Stimulated activated CD8-positive, alpha-beta memory T cell treated with anti-CD3 and anti-CD28 coated beads, Interleukin-4, amount 100 ng/mL, for 24 hours (primary cell): ENCODE measurements at places on chromosomes 11 and 22.

DNA sequence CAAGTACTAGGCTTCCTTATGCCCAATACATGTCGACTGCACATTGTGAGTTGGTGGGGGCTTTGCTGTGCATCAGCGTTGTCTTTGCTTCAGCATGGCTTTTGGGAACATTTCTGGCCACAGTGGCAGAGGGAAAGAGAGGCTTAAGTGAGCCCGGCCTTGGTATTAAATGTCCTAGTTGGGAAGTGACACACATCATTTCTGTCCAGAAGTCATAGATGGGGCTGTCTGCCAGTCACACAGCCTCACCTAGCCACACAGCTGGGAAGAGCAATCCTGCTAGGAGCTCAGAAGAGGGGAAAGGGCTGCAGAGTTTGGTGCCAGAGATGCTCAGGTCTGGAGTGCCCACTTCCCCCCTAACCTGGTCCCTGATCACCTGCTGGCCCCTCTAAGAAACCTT, 27.6 kb downstream of the TREH start:
- DNase-seq: no peak

DNA sequence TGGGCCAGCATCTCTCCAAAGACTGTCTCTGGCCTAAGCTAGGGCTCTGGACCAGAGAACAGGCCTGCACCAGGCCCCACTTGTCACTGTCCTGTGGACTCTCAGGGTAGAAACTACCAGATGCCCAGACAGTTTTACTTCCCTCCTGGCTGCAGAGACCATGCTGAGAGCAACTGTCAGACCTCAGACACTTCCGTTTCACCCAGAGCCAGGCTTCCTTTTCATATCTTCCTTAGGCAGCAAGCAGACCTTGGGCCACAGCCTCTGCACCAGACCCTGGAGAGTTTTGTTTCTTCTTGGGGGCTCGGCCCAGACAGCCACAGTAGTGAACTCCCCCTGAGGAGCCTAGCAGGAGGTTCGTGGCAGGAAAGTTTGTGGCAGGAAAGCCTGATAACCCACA, 12.1 kb upstream of the FCHSD2 start:
- no peak for DNase-seq

GRCh38 chr11:97973352-97973857, 1047.3 kb upstream of the CNTN5 start:
- no peak for DNase-seq

- no peak for DNase-seq
Measured at GRCh38 chr22:30941363-30941740, 27.2 kb downstream of the MORC2 start.

- DNase-seq: no peak
Measured at GRCh38 chr11:119793335-119793984, 64.5 kb upstream of the NECTIN1 start.

GRCh38 chr22:46861468-46862367, 99.3 kb downstream of the TBC1D22A start:
- no peak for DNase-seq

DNA sequence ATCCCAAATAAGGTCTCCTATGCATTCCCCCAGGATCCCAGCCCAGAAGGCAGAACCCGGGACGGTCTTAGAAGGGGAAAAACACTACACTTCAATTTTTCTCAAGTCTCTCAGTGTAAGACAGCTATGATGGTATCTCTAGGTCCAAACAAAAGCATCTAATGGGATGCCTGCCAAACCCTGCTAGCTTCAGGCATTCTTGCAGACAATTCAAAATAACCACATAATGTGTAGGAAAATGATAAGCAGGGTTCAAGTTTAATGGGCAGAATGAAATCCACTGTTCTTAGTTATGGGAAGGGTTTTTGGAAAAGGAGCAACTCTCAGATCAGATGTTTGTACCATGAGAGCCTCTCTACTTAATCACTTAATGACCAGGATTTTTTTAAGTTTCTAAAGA, 119.8 kb upstream of the ANO1 start:
- DNase-seq: no peak

DNA sequence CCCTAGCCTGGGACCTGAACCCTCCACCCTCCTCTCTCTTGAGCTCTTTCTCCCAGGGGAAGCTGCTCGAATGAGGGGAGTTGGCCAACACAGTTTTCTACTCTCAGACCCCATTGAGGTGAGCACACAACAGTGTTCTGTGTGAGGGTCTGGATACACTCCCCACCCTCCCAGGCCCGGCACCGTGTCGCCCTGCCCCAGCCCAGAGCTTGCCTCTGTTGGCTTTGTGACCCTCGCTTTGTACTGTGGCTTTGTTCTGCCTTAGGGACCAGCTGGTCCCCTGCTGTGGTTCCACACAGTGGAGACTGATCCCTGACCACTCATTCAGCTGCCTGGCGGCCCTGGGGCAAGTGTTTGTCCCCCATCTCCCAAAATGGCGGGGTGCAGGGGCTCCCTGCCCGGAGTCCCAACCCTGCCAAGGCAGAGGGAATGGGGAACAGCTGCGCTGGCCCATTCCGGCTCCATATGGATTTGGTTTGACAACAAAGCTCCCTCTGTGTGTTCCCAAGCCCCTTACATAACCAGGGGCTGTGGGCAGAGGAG, 8.3 kb downstream of the ST3GAL4 start:
- no peak for DNase-seq

DNA sequence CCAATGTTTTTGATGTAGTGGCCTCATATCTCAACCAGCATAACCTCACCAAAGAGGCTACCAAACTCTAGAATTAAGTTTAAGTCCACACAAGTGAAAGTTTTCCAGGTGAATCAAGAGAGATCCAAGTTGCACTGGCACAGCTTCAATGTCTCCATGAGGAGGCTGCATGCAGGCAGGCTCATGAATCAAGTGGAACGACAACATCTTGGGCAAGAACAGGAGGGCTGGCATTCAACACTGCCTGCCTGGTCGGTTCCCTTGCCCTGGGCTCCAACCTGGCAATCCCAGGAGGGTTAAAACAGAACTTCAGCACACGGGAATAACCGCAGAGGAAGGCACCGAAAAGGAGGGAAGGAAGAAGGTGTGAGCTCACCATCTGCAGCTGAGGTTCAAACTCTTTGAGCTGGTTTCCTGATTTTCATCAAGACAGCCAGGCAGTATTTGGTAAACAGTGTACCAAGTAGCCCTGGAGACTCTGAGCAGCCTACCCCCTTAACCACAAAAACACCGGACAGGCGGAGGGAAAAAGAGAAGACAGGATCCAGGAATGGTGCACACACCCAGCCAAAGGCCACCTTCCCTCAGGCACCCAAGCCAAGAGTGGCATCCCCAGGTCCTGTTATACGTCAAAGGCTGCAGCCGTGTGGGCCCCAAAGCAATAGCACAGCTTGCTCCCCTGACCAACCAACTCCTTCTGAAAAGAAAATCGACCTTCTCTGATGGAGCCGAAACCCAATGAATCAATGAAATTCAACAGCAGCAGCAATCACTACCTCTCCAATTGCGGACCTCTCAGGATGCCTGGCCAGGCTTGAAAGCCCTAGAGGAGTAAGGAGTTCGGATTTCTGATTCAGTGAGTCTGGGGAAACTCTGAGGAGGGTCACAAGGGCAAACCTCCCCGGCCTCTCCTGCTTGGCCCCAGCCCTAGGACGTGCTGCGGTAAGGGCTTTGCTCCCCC, 1.3 kb downstream of the PACSIN2 start:
- no peak for DNase-seq

GRCh38 chr11:112634995-112635737, 326.1 kb upstream of the NCAM1 start:
- DNase-seq: no peak

DNA sequence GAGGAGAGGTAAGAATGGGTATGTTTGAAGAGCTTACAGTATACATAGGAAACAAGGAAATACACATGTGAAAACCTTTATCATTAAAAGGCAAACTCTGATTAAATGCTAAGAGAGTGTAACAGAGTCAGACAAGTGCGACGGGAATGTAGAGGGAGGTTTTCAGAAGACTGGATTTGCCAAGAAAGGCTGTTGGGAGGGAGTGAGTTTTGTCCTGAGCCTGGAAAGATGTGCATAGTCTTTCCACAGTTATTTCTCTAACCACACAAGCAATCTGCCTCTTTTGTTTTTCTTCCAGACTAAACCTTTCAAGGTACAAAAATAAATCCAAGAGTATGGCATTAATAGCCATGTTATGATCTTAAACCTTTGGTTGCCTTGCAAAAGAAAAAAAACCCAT, 170.9 kb downstream of the KIRREL3 start:
- no peak for DNase-seq

DNA sequence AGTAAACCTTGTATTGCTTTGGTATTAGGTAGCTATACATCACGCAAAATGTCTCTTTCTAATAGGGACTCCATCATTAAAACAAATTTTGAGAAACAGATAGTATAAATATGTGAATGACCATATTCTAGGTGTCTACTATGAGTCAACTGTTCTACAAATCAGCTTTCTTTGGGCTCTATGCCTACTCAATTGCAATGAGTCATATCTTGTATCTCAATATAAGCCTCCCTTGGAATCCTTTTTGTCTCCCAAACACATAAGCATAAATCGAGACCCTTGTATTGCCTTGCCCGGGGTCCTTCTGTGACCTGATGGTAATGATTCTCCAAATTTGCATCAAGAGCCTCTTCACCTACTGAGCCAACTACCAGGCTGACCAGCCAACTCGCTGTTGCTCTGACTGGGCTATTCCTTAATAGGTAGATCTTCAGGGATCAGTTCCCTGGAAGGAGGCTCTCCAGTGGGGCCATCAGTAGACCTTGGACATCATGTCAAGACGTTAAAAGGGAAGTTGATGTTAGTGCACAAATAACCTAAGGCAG, 22.2 kb downstream of the BLID start:
- no peak for DNase-seq

DNA sequence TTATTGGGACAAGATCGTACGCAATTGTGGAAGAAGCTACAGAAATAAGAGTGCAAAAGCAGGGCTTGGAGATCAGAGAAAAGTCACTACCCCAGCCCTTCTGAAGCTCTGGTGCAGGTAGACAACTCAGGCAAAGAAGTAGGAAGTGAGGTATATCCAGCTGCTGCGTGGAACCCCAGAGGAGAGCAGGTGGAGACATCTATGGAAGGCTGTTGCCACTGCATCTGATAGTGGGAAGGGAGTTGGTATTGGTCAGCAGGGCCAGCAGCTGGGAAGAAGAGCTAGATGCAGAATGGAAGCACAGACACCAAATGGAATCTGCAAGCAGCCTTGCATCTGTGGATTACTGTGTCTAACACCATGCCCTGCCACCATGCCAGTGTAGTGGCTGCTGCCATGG, 165.1 kb downstream of the WNT11 start:
- DNase-seq: no peak
